A549 treated with GW870086 at 1 μM for 4 hours (cell line): ENCODE measurements at places on chromosomes 3 and 15. TPM values are rescaled to one million over a fixed set of nuclear protein-coding genes. Genes with fewer than 3 reads are reported as not detected.

FAM174B gene
- total RNA-seq: 7.4 to 9.2 TPM (median 8.2 TPM) in 5 replicates

UPK1B gene
- 9.3 to 14.5 TPM (median 12.9 TPM) in 5 replicates for total RNA-seq

PLXND1 gene
- 92.1 to 110 TPM (median 104 TPM) in 5 replicates for total RNA-seq

SLC35G2 gene
- 25.7 to 31.3 TPM (median 27.7 TPM) in 5 replicates for total RNA-seq

ZPLD1 gene
- total RNA-seq: not detected in 5 replicates

GOLGA6L7 gene
- total RNA-seq: not detected in 5 replicates

DOCK3 gene
- total RNA-seq: 0.27 to 0.39 TPM (median 0.35 TPM) in 5 replicates

AQP9 gene
- total RNA-seq: not detected in 5 replicates

PLSCR1 gene
- total RNA-seq: 43.0 to 52.5 TPM (median 49.4 TPM) in 5 replicates

NRROS gene
- total RNA-seq: not detected in 5 replicates
